ENCODE measurements at places on chromosomes 7 and 10. TPM values are rescaled to one million over a fixed set of nuclear protein-coding genes. Genes with fewer than 3 reads are reported as not detected.

DNA sequence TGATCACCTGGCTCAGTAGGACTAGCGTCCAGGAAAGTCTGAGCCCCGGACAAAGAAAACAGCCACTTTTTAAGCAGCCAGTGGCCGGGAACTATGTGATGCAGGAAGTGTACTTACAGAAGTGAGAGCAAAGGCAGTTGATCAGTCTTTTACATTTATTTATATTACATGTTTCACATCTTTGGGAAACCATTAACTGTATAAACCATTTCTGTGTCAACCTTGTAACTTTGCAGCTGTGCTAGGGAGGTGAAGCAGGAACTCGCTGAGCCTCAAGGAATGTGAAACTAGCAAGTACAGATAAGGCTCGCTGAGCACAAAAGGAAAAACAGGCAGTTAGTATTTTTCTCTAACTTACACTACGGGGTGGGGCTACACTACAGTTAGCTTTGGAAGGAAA is 39.9 kb upstream of the HECW1 start:
- DNase-seq = no peak

The CALML3 gene
- polyA plus RNA-seq = 0.09 TPM

- DNase-seq = no peak
These were observed 163.5 kb downstream of the GPR158 start for GRCh38 chr10:25338271-25338670.

The INA gene
- polyA plus RNA-seq = 0.15 TPM

DNA sequence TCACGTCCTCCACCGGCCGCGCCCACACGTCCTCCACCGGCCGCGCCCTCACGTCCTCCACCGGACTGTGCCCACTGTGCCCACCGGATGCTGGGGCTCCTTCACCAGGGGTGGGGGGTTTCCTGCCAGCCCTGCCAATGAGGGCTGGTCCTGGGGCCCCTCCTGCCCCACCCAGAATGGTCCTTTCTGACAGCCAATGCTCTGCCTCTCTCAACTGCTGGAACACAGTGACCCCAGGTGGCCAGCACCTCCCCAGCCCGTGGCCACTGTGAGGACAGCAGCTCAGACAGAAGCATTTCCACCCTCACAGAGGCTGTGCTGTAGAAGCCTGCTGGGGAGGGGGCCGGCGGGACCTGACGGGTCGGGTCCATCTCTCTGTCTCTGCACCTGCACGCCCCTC is 90.1 kb upstream of the DNAAF5 start:
- no peak for DNase-seq

- DNase-seq = no peak
These were observed 96.4 kb upstream of the DIP2C start for GRCh38 chr10:785861-786214.

The MYL10 gene
- polyA plus RNA-seq = 23.1 TPM

- no peak for DNase-seq
These were observed 124.5 kb downstream of the SEMA3E start for GRCh38 chr7:83524277-83525075.

DNA sequence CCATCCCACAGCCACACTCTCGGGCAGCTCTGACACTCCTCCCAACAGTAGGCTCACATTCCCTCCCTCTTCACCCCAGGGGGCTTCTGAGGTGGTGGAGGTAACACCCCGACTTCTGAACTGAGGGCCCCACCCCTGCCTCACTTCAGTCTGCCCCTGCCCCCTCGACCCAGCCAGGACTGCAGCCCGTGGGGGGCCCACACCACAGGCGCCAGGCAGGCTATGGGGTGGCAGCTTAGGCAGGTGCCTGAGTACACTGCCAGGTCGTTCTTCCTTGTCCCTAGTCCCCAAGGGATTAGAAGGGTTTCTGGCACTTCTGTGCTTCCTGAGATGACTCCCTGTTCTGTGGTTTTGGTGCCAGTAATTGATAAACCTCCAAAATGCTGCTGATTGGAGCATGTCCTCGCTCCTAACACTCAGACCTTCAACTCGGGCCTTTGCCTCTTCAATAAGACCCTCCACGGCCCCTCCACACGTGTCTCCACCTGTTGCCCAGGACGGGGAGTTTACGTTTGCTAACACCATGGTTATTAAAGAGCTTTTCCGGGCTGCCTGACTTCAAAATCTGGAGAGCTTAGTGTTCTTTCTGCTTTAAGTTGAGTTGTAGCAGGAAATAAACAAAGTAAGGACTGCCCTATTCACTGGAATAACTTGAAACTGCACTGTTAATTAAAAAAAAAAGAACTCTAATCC is 23.8 kb upstream of the LARP4B start:
- no peak for DNase-seq

Data from forelimb muscle (tissue), 1 donor.